ENCODE measurements at places on chromosomes 16 and 17.

DNA sequence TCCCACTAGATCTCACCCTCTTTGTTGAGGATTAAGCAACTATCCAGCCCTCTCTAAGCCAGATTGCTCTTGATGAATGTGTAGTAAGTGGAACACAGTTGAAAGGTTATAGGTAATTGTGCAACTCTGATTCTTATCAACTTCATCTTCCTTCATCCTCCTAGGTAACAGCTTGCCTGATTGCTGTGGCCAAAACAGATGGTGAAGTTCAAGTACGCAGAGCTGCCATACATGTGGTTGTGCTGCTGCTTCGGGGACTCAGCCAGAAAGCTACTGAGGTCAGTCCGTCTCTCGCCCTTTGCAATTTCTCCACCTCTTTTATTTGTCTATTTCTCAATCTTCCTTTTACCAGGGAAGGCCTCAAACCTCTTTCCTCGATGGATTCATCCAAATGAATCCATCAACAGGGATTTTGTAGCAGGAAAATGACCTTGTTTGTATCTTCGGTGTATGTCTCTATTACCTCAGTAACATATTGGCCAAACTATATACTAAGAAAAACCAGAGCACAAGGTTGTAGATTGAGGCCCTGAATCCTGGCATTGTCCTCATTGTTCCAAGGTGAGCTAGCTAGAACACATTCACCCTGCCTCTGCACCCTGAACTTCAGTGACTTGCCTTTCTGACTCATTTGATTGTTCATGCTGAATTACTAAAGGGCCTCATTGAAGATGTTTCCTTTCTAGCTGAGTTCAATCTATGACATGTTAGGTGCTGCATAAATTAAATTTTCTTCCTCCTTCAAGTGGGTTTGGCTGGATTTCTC, 65.1 kb upstream of the HAS3 start:
- no peak for DNase-seq

- no peak for DNase-seq
Observed at GRCh38 chr17:44069974-44070454, 521 bp upstream of the G6PC3 start.

- no peak for DNase-seq
Observed at GRCh38 chr17:71914042-71914441, 206.8 kb upstream of the SOX9 start.

DNA sequence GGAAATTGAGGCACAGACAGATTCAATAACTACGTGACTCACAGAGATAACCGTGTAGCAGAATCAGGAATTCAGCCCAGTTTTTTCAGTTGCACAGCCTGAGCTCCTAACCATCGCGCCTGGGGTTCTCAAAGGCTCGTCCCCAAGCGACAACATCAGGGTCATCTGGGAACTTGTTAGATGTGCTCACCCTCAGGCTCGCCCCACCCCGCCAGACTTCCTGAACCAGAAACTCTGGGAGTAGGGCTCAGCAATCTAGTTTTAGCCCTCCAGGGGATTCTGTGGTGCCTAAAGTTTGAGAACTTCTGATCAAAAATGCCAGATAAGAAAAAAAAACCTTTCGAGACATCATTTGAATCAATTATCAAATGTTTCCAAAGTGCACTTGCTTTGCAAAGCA, 559.8 kb downstream of the WWOX start:
- DNase-seq: no peak

- no peak for DNase-seq
Observed at GRCh38 chr16:57959121-57959520, 11.8 kb downstream of the CNGB1 start.

- no peak for DNase-seq
Observed at GRCh38 chr16:53865494-53865863, 161.5 kb downstream of the FTO start.

- DNase-seq: no peak
Observed at GRCh38 chr16:19196871-19197270, 28.8 kb downstream of the SYT17 start.

- DNase-seq: no peak
Observed at GRCh38 chr17:58004060-58004459, 3.0 kb downstream of the SRSF1 start.

GRCh38 chr17:83067071-83067717, 12.2 kb upstream of the METRNL start:
- DNase-seq: no peak

GRCh38 chr17:56624309-56624708, 30.8 kb downstream of the NOG start:
- DNase-seq: no peak

DNA sequence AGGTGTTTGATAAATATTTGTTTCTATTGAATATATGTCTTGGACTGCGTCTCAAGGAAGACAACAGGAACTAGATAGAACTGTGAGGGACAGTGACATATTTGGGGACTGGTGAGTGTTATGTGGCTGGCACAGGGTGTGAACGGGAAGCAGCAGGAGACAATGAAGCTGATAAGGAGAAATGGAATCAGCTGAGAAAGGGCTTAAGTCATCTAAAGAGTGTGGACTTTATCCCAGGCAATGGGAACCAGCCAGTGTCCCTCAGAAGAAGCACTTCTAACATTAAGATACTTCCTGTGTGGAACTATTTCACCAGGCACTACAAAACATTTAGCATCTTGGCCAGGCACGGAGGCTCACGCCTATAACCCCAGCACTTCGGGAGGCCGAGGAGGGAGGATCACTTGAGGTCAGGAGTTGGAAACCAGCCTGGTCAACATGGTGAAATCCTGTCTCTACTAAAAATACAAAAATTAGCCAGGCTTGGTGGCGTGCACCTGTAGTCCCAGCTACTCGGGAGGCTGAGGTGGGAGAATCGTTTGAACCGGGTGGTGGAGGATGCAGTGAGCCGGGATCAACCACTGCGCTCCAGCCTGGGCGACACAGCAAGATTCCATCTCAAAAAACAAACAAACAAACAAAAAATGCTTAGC, 41.2 kb downstream of the ARHGAP17 start:
- no peak for DNase-seq

- DNase-seq: no peak
Observed at GRCh38 chr17:46950997-46951621, 27.9 kb downstream of the RPRML start.

DNA sequence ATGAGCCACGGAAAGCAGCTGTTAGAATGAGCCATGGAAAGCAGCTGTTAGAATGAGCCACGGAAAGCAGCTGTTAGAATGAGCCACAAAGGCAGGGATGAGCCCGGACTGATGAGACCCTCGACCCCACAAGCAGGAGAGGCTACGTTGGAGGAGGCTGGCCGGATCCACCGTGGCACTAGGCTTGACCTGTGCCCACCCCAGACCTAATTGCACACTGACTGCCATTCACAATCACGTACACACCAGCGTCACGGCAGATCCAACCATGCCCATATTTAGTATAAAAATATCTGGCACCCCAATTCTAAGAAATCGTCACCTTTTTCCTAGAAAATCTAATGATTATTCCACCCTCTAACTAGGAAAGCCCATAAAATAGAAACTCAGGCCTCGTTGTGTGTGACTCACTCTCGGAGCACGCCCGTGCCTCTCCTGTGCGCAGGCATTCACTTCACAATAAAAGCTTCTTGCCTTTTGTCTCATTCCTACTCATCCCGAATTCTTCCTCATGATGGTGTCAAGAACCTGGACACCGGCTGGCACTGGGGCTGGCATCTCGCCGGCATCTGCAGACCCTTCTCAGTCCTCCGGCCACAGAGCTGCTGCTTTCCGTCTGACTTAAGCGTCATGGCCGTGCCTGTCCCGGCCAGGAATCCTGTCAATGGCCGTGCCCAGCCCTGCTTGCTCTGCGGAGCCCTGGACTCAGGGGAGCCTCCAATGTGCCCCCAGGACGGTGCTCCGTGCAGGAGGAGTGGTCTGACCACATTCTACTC, 5.5 kb upstream of the SECTM1 start:
- DNase-seq: no peak

GRCh38 chr17:31788571-31788946, 70.5 kb downstream of the COPRS start:
- no peak for DNase-seq

GRCh38 chr16:57178793-57179212, 7.0 kb downstream of the PSME3IP1 start:
- DNase-seq: no peak

GRCh38 chr17:48215583-48216139, 108.1 kb downstream of the SNX11 start:
- no peak for DNase-seq

GRCh38 chr17:82985428-82985805, 94.0 kb upstream of the METRNL start:
- peak; percentile 40 for DNase-seq

GRCh38 chr17:76556765-76557367, 17.0 kb downstream of the PRCD start:
- DNase-seq: no peak

DNA sequence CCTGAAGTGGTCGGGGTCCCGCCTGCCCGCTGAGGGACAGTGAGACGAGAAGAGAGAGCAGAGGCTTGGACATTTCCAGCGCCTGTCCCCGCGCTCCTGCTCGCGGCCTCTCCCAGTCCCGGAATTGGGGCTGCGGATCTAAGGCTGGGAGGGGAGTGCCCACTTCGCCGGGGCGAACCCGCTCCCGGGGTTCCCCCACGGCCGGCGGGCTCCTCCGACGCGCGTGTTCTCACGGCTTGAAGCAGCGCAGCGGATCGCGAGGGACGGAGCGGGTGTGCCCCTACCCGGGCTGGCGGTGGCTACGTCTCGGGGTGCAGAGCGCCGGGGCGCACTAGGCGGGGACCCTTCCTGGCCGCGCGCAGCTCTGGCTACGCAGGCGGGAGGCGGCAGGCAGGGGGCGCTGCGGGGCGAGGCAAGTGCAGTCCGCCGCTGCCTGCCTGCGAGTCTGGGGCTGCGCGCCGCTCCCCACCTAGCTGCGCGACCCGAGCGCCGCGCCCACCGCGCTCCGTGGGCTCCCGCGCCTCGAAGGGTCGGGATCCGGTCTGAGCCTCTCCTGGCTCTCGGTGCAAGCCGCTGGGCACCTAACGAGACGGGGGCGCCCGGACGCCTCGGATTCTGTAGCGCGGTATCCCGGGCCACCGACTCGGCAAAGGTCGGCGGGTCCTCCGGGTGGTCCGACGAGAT, 1.2 kb downstream of the NGFR start:
- DNase-seq: no peak

DNA sequence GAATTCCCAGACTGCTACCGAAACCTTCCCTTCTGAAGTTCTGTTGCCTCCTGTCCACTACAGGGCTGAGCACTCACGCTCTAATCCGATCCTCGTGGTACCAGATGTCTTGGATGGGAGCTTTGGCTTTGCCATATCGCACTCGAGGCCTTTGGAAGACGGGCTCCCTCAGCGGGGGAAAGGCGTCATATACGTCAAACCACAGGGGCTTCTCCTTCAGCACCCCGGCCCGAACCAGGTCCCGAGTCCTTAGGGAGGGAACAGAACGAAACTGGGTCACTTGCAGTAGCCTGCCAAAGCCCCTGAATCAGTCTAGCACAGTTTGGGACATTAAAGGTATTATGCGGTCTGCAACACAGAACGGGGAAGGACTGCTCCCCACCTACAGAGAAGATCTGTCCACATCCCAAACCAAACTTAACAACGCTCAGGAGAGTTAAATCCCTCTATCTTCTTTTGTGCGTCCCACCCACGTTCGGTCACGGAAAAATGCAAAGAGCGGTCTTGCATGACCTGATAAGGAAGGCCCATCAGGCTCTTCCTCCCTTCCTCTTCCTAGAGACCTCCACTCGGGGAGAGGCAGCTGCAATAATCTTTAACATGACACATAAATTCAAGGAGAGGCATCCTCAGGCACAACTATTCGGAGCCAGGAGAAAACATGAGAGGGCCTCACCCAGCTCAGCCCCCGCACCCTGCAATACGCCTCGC, 526 bp downstream of the MRPS23 start:
- peak; percentile 89 for DNase-seq

GRCh38 chr17:10042589-10043244, 137.6 kb upstream of the RCVRN start:
- no peak for DNase-seq

- no peak for DNase-seq
Observed at GRCh38 chr17:3613124-3613523, 3.9 kb upstream of the TRPV1 start.

GRCh38 chr17:40111221-40112128, 10.3 kb upstream of the MSL1 start:
- no peak for DNase-seq

DNA sequence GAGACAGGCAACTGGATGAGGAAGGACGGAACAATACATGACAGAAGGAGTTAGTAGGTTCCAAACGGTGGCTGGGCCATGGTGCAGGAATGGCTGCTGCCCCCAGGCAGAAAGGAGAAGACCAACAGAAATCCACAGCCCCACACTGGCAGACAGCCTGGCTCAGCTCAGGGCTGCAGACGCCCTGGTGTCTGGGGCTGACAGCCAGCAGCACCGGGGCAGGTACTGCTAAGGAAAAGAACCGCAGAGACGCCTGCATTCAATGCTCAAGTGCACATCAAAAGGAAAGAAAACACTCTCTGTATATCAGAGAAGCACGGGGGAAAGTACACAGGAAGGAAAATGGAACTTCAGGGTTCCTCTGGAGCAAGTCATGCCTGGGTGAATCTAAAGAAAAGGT, 53.4 kb downstream of the GAS7 start:
- DNase-seq: no peak

All from vagina (tissue), 2 donors.